ENCODE measurements at places on chromosomes 5 and 9. TPM values are rescaled to one million over a fixed set of nuclear protein-coding genes. Genes with fewer than 3 reads are reported as not detected.

GRCh38 chr5:61246768-61247307 lies 84.6 kb upstream of the SMIM15 start:
- H3K4me1 ChIP-seq, result peaks cover 4% of the 10 kb centered on the region
- peaks cover 1% of the 10 kb centered on the region for H3K36me3 ChIP-seq
- H3K27me3 ChIP-seq, result no peaks in the 10 kb centered on the region
- no peak for DNase-seq

SEMA6A gene
- 105 TPM for total RNA-seq

CNTNAP3 gene
- total RNA-seq, result 1.6 TPM

- no peak for DNase-seq
- H3K27me3 ChIP-seq, result no peaks in the 10 kb centered on the region
- H3K4me1 ChIP-seq, result peaks cover 30% of the 10 kb centered on the region
- H3K4me3 ChIP-seq, result no peak overlapping the region
- no peak overlapping the region for H3K27ac ChIP-seq
Measured at GRCh38 chr9:124699575-124699974, 71.5 kb downstream of the NR6A1 start.

PCDHGA1 gene
- total RNA-seq, result 1.1 TPM

DNA sequence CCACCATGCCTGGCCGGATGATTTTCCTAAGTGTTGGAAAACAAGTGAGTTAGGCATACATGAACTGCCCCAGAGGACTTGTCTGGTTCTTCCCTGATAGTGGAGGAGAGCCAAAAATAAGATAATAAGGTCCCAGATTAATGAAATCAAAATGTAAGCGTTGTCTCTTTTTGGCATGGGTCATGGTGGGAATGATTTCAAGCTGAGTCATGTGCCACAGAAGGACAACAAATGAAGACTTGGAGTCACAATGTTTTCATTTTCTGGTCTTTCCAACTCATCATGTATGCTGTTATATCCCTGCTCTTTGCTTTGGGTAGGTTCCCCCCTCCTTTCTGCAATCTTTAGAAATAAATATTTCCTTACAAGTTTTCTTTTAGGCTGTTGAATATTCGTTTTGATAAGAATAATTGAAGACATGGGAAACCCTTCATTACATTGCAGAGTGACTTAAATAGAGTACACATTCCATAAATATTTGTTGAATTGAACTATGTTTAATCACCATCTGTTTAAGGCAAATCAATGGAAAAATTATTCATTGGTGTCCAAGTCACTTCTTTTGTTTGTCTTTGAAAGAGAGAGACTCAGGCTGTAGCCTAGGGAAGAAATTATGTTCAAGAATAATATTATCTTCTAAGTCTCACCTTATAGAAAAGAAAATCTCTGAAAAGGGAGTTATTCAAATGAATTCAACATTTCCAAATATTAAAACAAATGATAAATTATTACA lies 196.3 kb downstream of the CSNK1G3 start:
- H3K4me1 ChIP-seq, result peaks cover 2% of the 10 kb centered on the region
- no peaks in the 10 kb centered on the region for H3K27me3 ChIP-seq
- DNase-seq, result no peak

PCDHGB1 gene
- total RNA-seq, result 2.3 TPM

- peak; percentile 19 for DNase-seq
- H3K36me3 ChIP-seq, result peaks cover 1% of the 10 kb centered on the region
- peaks cover 31% of the 10 kb centered on the region for H3K27me3 ChIP-seq
- peaks cover 4% of the 10 kb centered on the region for H3K4me1 ChIP-seq
- peak within 1 kb of the TSS; percentile 90 for H3K27ac ChIP-seq
- H3K4me3 ChIP-seq, result peak within 1 kb of the TSS; percentile 83
Measured at GRCh38 chr9:109166771-109167601, at the start of gene FRRS1L. FRRS1L (minus strand) TSS chr9:109167249; CDS start chr9:109167138, 111 bp downstream.

GRCh38 chr5:148861088-148861487 lies 34.7 kb downstream of the ADRB2 start:
- DNase-seq, result no peak
- no peak overlapping the region for H3K4me3 ChIP-seq
- H3K27ac ChIP-seq, result no peak overlapping the region
- H3K4me1 ChIP-seq, result no peaks in the 10 kb centered on the region
- H3K27me3 ChIP-seq, result peaks cover 16% of the 10 kb centered on the region
- no peaks in the 10 kb centered on the region for H3K36me3 ChIP-seq

LHX3 gene
- not detected for total RNA-seq

SPINK4 gene
- total RNA-seq, result not detected

IL13 gene
- total RNA-seq, result not detected

- peaks cover 8% of the 10 kb centered on the region for H3K4me1 ChIP-seq
- H3K27ac ChIP-seq, result no peak overlapping the region
- peaks cover 3% of the 10 kb centered on the region for H3K27me3 ChIP-seq
- H3K4me3 ChIP-seq, result peak overlapping the region; percentile 55
Measured at GRCh38 chr5:474840-475661, 32.1 kb downstream of the EXOC3 start.

DNA sequence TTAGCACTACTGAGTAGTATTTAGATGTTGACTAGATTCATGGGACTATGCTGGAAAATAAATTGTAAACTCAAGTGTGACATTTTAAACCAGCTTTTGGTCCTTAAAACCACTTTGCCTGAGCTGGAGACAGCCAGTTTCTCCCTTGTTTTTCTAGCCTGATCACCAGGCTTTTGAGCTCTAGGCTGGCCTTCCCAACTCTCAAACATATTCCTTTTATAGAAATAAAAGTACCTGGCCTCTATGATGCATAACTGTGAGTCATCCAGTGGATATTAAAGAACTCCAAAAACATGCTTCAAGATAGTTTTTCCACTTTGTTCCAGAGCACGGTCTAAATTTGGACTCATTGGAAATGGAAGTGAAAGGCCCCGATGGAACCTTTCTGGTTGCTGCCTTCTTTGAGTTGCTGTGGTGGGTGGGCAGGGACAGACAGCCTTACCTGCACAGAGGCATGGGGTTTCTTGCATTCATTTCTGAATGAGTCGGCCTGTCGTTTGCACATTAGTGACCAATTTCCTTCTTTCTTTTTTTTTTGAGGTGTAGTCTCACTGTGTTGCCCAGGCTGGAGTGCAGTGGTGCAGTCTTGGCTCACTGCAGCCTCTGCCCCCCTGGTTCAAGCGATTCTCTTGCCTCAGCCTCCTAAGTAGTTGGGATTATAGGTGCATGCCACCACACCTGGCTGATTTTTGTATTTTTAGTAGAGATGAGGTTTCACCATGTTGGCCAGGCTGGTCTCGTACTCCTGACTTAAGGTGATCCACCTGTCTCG lies 43.1 kb downstream of the TRIO start:
- no peak overlapping the region for H3K4me3 ChIP-seq
- H3K27me3 ChIP-seq, result no peaks in the 10 kb centered on the region

- no peaks in the 10 kb centered on the region for H3K27me3 ChIP-seq
- peaks cover 13% of the 10 kb centered on the region for H3K4me1 ChIP-seq
- no peak for DNase-seq
- no peak overlapping the region for H3K27ac ChIP-seq
- H3K4me3 ChIP-seq, result no peak overlapping the region
- no peaks in the 10 kb centered on the region for H3K36me3 ChIP-seq
Measured at GRCh38 chr5:17808566-17808965, 174.3 kb downstream of the TAF11L14 start.

GRCh38 chr5:122454541-122454940 lies 142.5 kb downstream of the SNCAIP start:
- no peak for DNase-seq
- no peak overlapping the region for H3K4me3 ChIP-seq
- H3K27ac ChIP-seq, result no peak overlapping the region
- H3K36me3 ChIP-seq, result peaks cover 4% of the 10 kb centered on the region

- H3K36me3 ChIP-seq, result no peaks in the 10 kb centered on the region
- H3K27ac ChIP-seq, result no peak overlapping the region
- peaks cover 34% of the 10 kb centered on the region for H3K4me1 ChIP-seq
- H3K4me3 ChIP-seq, result no peak overlapping the region
Measured at GRCh38 chr9:76607730-76608436, 148.9 kb downstream of the GCNT1 start.

- no peaks in the 10 kb centered on the region for H3K27me3 ChIP-seq
- peaks cover 10% of the 10 kb centered on the region for H3K4me1 ChIP-seq
- no peak for DNase-seq
- H3K4me3 ChIP-seq, result no peak overlapping the region
- H3K27ac ChIP-seq, result peak overlapping the region; percentile 89
- peaks cover 5% of the 10 kb centered on the region for H3K36me3 ChIP-seq
Measured at GRCh38 chr5:96699186-96699820, 37.1 kb downstream of the CAST start.

C5orf46 gene
- total RNA-seq, result not detected

GRCh38 chr9:80644044-80644443 lies 1045.3 kb downstream of the TLE1 start:
- no peaks in the 10 kb centered on the region for H3K36me3 ChIP-seq
- H3K4me1 ChIP-seq, result peaks cover 1% of the 10 kb centered on the region
- H3K27ac ChIP-seq, result no peak overlapping the region
- no peak for DNase-seq
- H3K4me3 ChIP-seq, result no peak overlapping the region

- H3K4me1 ChIP-seq, result peaks cover 58% of the 10 kb centered on the region
- H3K27ac ChIP-seq, result peak overlapping the region; percentile 97
- H3K36me3 ChIP-seq, result no peaks in the 10 kb centered on the region
- H3K4me3 ChIP-seq, result peak overlapping the region; percentile 96
Measured at GRCh38 chr5:139650031-139650688, 2.0 kb downstream of the CXXC5 start.

ANXA1 gene
- total RNA-seq, result 3.1 TPM

GRCh38 chr9:113737517-113738271 lies 138.4 kb upstream of the ZNF618 start:
- H3K4me1 ChIP-seq, result no peaks in the 10 kb centered on the region
- peak; percentile 46 for DNase-seq
- H3K27me3 ChIP-seq, result peaks cover 12% of the 10 kb centered on the region

GRCh38 chr9:83449166-83449565 lies 89.0 kb downstream of the FRMD3 start:
- peaks cover 2% of the 10 kb centered on the region for H3K4me1 ChIP-seq
- no peak overlapping the region for H3K27ac ChIP-seq
- H3K36me3 ChIP-seq, result no peaks in the 10 kb centered on the region
- DNase-seq, result no peak

DNA sequence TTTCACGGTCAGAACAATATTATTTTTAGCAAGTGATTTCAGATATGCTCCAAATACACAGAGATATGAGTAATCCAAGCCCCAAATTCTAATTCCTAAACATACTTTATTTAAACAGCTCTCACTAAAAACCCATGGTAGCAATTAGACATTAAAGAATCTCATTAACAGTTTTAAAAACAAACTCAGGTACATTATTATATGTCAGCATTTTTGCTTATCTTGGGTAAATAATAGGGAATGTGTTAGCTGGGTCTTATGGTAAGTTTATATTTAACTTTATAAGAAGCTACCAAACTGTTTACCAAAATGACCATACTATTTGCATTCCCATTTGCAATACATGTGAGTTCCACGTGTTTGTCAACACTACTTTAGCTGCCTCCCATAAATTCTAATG lies 511.1 kb downstream of the HTR1A start:
- no peak overlapping the region for H3K4me3 ChIP-seq
- peaks cover 2% of the 10 kb centered on the region for H3K4me1 ChIP-seq

DNA sequence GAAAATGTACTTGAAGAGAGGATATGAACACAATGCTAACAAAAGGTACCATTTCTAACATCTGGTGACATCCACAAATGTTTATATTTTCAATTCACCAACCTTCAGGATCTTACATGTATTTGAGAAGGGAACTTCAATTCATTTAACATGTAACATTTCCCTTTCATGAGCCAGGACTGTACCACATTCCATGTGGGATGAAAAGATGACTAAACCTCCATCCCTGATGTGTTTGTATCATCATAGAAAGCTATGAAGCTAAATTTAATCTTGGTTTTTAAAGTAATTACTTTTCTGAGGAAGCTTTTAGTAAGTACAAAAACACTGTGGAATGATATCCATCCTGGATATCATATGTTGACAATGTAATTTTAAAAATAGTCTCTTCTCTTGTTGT lies 78.2 kb upstream of the GNA14 start:
- H3K36me3 ChIP-seq, result peaks cover 37% of the 10 kb centered on the region
- H3K27me3 ChIP-seq, result no peaks in the 10 kb centered on the region
- no peaks in the 10 kb centered on the region for H3K4me1 ChIP-seq
- no peak for DNase-seq
- no peak overlapping the region for H3K27ac ChIP-seq
- H3K4me3 ChIP-seq, result no peak overlapping the region

DNA sequence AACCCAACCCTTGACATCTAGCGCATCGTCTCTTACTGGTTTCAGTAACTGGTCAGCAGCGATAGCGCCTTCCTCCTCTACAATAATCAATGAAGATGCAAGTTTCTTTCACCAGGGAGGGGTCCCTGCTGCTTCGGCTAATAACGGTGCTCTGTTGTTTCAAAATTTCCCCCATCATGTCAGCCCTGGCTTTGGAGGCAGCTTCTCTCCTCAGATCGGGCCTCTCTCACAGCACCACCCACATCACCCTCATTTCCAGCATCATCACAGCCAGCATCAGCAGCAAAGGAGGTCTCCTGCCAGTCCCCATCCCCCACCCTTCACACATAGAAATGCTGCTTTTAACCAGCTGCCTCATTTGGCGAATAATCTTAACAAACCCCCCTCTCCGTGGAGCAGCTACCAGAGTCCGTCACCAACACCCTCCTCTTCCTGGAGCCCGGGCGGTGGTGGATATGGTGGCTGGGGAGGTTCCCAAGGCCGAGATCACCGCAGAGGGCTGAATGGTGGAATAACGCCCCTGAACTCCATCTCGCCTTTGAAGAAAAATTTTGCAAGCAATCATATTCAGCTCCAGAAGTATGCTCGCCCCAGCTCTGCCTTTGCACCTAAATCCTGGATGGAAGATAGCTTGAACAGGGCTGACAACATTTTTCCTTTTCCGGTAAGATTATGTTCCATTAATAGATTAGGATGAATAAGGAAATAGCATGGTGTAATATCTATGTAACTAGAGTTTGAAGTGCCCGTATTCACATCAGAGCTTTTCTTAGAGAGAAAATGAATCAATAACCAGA lies 2.2 kb downstream of the CPEB4 start:
- peaks cover 34% of the 10 kb centered on the region for H3K4me1 ChIP-seq
- H3K27me3 ChIP-seq, result peaks cover 10% of the 10 kb centered on the region
- peak overlapping the region; percentile 72 for H3K4me3 ChIP-seq
- H3K27ac ChIP-seq, result peak overlapping the region; percentile 34
- DNase-seq, result no peak
- H3K36me3 ChIP-seq, result no peaks in the 10 kb centered on the region

LRRC19 gene
- total RNA-seq, result not detected

GRCh38 chr9:114310471-114311450 lies 12.1 kb upstream of the ORM1 start:
- no peak for DNase-seq
- H3K27ac ChIP-seq, result peak overlapping the region; percentile 59
- no peaks in the 10 kb centered on the region for H3K4me1 ChIP-seq
- no peak overlapping the region for H3K4me3 ChIP-seq
- peaks cover 14% of the 10 kb centered on the region for H3K36me3 ChIP-seq
- H3K27me3 ChIP-seq, result no peaks in the 10 kb centered on the region

PCDHB14 gene
- total RNA-seq, result 7.9 TPM

DNA sequence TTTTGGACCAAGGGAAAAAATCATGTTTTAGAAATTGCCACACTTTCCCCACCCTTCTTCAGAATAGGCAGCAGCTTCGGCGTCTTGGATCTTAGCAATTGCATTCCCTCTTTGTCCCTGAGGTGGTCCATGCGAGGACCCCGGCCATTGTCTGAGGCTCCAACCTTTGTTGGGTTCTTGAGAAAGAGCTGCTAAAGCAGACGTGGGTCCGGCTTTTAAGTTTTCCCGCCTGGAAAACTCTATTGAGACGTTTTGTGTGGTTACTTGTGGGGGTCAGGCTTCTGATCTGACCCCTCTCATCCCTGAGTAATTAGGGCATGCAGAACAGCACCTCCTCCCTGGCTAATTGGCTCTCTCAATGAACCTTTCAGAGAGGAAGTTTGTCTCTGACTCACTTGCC lies 509.6 kb upstream of the TNC start:
- H3K4me1 ChIP-seq, result no peaks in the 10 kb centered on the region
- no peak for DNase-seq
- H3K4me3 ChIP-seq, result no peak overlapping the region
- H3K27me3 ChIP-seq, result peaks cover 5% of the 10 kb centered on the region
- H3K27ac ChIP-seq, result no peak overlapping the region
